Stimulated activated CD8-positive, alpha-beta memory T cell treated with anti-CD3 and anti-CD28 coated beads, Interleukin-15, amount 100 ng/mL, for 4 hours (primary cell): ENCODE measurements at places on chromosomes 4 and X.

DNA sequence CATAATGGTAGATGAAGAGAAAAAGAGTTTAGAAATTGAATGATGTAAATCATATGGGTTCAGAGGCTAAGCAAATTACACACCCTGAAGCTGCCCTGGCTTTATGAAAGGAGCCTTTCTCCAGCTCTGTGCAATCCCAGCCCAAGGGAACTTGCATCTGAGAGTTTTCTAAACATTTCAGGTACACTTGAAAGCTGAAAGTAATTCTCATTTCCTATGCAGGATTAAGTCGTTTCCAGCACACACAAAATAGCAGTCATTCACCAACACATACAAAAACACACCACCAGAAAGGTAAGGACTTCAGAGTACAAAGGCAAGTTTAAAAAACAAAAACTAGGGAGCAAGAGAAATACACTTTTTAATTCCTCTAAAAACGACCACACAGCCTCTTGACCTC, 1.7 kb downstream of the PDGFC start:
- DNase-seq, result no peak

- DNase-seq, result no peak
Observed at GRCh38 chr4:87521757-87522374, 7.3 kb downstream of the SPARCL1 start.

- no peak for DNase-seq
Observed at GRCh38 chrX:133254666-133255065, 36.5 kb upstream of the TFDP3 start.

DNA sequence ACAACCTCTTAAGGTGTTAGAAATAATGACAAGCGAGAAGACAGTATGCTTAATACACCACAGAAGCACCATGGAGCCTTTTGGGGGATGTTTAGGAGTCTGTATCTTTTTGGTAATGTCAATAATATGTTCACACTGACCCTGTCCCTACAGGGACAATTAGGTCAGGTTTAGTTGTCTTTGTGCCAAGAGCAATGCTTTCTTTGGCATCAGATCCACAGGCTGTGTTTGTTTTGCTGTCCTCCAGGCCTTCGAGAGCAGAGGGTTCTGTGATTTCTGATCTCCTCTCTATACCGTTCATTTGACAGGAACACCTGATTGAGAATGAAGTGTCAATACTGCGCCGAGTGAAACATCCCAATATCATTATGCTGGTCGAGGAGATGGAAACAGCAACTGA, 153.8 kb downstream of the DCLK2 start:
- no peak for DNase-seq

GRCh38 chr4:117889978-117890377, 144.3 kb upstream of the NDST3 start:
- no peak for DNase-seq

GRCh38 chr4:7945709-7946380, 6.2 kb upstream of the AFAP1 start:
- DNase-seq, result no peak

DNA sequence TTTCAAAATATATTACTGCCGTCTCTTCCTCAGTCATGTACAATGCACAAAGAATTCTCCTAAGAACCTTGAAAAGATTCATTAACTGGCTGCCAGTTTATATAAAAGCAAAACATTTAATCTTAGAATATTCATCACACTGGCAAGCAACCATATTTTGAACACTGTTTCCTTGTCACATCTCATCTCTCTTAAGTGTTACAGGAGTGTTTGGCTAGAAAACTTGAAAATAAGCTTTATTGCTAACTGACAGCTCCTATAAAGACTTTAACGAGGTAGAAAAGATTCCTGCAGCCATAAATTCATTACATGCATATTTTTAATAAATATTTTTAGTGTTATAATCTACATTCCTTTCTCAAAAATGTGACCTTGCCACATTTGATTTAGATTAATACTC, 149.6 kb downstream of the AFAP1 start:
- DNase-seq, result no peak

DNA sequence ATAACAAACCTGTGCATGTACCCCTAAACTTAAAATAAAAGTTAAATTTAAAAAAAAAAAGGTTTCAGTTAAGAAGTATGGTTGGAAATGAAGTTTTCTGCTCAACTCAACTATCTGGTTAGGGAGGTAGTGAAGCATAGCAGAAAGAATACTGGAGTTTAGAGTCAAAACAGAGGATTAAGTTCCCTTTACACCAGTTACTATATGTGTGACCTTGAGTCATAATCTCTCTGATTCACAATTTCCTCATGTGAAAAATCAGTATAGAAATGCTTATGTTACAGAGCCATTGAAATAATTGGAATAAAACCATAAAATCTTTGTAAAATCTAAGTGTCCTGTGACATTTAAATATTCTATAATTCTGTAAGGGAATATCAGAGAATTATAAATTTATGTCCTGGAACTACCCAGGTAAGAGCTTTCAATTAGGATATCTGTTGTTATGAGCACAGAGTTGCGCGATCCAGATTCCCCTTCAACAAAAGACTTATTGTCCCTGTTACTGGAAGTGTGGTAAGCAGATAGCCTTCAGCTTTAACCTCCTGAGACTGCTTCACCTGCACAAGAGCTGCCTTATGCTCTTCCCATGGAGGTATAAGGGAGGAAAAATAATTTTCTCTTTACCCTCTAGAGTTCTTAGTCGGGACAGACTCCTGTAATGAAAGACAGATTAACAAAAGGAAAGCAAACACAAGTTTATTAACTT, 203.8 kb upstream of the NRK start:
- DNase-seq, result no peak

- no peak for DNase-seq
Observed at GRCh38 chr4:186881521-186882220, 158.0 kb upstream of the FAT1 start.

DNA sequence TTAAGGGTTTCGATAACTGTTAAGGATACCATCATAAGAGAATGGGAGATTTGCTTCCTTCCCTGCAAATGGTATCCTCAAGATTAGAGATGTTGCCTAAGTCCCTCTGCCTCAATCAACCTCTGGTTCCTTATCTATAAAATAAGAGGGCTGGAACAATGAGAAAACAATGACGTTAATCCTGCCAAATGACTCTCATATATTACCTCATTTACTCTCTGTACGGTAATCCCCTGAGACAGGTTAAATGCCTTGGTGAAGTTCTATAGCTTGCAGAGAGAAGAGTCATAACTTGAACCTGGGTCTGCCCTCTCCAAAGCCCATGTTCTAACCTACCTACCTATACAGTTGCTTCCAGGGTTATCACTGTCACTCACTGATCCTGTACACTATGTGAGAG, 100.2 kb upstream of the OTUD4 start:
- DNase-seq, result no peak

DNA sequence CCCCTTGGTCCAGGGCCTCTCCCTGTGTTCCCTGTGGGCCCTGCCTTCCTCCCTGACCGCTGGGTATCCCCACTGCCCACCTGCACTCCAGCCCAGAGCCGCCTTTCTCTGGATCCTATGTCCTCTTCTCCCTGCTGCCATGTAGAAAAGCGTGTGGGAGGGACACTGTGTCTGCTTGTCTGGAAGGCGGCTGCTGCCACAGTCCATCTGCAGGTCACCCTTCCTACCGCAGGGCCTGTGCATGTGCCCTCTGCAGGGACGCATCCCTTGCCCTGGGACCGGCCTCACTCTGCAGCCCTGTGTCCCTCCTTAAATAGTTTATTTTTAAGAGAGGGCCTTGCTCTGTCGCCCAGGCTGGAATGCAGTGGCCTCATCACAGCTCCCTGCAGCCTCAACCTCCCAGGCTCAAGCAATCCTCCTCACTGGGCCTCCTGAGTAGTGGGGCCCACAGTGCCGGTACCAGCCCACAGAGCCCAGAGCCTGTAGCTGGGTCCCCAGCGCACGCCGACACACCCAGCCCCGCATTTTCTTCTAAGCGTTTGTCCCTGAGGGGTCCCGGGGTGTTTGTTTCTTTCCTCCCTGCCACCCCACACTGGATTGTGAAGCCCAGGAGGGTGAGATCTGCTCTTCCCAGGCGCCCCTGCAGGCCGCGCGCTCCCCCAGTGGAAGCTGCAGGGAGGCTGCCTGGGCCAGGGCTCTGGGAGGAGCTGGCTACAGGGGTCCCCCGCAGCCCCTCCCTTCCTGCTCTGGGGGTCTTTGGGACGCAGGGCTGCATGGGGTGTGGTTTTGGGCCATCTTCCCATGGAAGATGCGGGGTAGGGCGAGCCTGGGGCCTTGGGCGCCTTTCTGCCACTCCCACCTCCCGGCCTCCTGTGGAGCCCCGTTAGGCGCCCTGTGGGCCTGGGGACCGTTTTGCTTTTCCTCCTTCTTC, 12.8 kb upstream of the NAT8L start:
- no peak for DNase-seq

DNA sequence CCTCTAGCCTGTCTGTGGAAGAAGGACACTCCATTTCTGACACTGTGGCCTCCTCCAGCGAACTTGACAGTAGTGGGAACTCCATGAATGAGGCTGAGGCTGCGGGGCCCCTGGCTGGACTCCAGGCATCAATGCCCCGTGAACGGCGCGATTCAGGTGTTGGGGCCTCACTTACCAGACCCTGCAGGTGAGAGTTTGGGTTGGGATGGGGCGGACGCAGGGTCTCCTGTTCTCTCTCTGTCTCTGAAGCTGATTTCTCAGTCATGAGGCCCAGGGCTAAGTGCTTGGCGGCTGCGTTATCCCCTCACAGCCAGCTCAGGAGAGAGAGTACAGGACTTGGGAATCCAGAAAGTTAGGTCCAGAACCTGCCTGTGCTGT, 71.0 kb downstream of the STARD8 start:
- DNase-seq, result no peak

GRCh38 chr4:7367864-7368277, 66.9 kb downstream of the PSAPL1 start:
- DNase-seq, result no peak

DNA sequence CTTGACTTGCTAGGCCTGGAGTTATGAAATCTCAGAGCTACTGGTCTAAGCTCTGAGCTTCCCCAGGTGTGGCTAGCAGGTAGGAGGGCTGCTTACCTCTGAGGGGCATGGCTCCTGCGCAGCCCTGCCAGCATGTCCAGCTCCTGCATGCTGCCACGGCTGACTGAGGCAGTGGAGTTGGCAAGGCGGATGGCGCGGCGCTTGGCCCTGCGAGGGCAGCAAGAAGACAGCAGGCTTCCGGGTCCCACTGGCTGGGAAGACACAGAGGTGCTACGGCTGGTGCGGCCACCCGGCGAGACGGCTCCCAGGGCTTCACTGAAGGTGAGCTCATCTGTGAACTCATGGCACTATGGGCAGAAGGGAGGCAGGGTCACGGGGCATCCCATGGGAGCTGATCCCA, 5.7 kb downstream of the KCND1 start:
- no peak for DNase-seq

DNA sequence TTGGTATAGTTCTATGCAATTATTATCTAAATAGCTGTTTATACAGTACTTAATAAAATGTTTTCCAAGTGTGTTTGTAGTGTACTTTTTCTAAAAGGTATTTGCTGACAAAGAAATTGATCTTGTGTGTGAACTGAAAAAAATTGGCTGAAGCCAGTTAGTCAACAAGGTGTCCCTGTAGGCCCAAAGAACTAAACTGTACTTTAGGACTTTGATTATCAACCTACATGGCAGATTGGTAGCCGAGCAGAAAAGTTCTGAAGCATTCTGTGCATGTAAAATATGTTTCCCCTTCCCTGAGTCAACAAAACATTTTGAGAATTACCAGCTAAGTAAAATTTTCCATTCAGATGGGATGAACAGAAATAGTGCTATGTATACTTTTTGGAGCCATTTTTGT, 21.0 kb downstream of the ADH5 start:
- DNase-seq, result no peak

DNA sequence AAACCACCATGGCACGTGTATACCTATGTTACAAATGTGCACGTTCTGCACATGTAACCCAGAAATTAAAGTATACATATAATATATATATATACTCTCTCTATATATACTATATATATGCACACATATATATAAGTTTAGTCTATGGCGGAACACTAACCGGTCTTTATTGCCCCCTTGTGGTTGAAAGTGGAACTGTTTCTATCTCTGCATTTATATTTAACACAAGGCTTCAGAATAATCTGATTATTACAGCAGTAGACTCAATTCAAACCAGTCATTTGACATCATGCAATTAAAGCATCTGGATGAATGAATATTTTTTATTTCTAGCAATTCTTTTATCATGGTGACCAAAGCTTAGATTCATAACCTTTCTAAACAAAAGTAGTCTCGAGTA, 14.6 kb downstream of the RAB9B start:
- DNase-seq, result no peak

- DNase-seq, result no peak
Observed at GRCh38 chrX:91039777-91040176, 394.9 kb upstream of the PABPC5 start.

- no peak for DNase-seq
Observed at GRCh38 chr4:112290341-112290740, 4.6 kb upstream of the TIFA start.

- DNase-seq, result no peak
Observed at GRCh38 chr4:114907568-114907967, 205.9 kb downstream of the NDST4 start.

DNA sequence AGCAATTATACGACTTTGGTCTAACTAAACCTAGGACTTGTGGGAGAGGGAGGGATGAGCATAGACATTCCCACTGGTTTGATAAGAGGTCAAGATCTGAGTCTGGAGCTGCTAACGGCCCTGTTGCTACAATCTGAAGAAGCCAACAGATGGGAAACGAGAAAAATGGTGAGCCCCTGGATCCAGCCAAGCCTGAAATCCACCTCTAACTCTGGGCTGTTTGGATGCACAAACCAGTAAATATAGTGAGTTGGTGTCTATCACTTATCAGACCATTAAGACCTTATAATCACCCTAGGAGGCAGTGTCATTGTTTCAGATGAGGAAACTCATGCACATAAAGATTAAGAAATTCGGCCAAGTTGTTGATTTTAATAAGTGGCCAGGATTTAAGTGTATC, 50.5 kb downstream of the ADGRA3 start:
- no peak for DNase-seq

- no peak for DNase-seq
Observed at GRCh38 chr4:141705747-141706377, 69.5 kb downstream of the IL15 start.

- DNase-seq, result no peak
Observed at GRCh38 chr4:107069049-107069448, 32.9 kb upstream of the DKK2 start.

- no peak for DNase-seq
Observed at GRCh38 chrX:107721966-107722707, 53.5 kb downstream of the TSC22D3 start.

DNA sequence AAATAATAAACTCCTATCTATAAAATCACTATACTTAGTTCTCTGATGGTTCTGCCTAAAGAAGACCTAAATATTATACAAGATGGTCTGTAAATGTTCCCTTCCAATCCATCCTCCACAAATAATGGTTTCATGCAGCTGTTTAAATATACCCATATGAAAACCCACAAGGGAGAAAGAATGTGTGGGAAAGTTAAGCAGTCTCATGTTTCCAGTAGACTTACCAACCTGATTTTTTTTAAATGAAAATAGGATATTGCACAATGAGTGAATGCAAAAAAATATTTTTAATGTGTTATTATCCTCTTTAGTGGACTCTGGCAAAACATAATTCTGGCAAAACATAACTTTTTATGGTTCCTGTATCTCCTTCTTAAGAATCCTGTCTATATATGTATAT, 23.3 kb downstream of the CAMK2D start:
- no peak for DNase-seq

- no peak for DNase-seq
Observed at GRCh38 chr4:101807351-101807750, 16.8 kb downstream of the BANK1 start.

- no peak for DNase-seq
Observed at GRCh38 chrX:109847257-109848187, 114.5 kb upstream of the ACSL4 start.

GRCh38 chr4:57081651-57082621, 28.2 kb downstream of the IGFBP7 start:
- no peak for DNase-seq

- no peak for DNase-seq
Observed at GRCh38 chrX:10156199-10157031, at the start of gene CLCN4. TSS of gene CLCN4 (plus strand) at chrX:10156975. CDS start at chrX:10185033, 28,058 bp downstream.
